ENCODE measurements at places on chromosomes 3 and 15. TPM values are rescaled to one million over a fixed set of nuclear protein-coding genes. Genes with fewer than 3 reads are reported as not detected.

DNA sequence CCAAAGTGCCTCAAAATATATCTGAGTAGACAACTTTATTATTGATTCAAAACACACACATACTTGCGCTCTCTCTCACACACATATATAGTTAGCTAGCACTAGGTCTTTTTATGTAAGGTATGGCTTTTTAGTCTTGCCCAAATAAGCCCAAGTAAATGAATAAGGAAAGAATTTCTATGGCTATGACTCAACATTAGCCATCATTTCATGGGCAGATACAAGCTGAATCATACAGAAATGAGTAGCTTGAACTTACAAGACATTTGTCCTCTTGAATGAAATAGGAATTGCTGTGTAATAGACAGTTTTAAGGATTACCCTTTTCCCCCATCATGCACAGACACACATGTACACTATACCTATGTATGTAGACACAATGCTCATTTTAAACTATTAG lies 4.9 kb downstream of the CADPS start:
- DNase-seq: peak; percentile 30
- peaks cover 8% of the 10 kb centered on the region for H3K4me1 ChIP-seq
- peaks cover 27% of the 10 kb centered on the region for H3K27me3 ChIP-seq
- no peaks in the 10 kb centered on the region for H3K36me3 ChIP-seq
- H3K4me3 ChIP-seq: no peak overlapping the region
- no peak overlapping the region for H3K27ac ChIP-seq

The ZPLD1 gene
- 0.22 TPM for total RNA-seq

GRCh38 chr15:90531147-90531546 lies 1.4 kb downstream of the CRTC3 start:
- H3K27me3 ChIP-seq: no peaks in the 10 kb centered on the region
- peak overlapping the region; percentile 86 for H3K4me3 ChIP-seq
- H3K4me1 ChIP-seq: peaks cover 42% of the 10 kb centered on the region
- no peak for DNase-seq
- peaks cover 11% of the 10 kb centered on the region for H3K36me3 ChIP-seq

DNA sequence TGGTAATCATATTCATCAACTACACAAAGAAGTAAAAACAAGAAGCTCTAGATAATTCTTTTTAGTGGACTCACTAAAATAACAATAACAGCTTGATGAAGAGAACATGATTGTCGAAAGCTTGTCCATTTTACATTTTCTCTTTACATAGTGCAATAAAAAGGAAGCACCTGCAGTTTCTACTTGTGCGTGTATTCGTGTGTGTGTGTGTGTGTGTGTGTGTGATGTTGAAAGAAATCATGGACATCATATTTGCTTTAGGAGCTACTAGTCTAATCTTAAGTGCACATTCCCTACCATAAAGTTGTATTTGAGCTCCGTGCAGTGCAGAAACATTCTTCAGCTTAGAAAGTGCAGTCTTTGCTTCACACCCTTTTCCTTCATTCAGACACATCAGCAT lies 288.8 kb downstream of the ZBTB20 start:
- no peak overlapping the region for H3K27ac ChIP-seq
- peaks cover 6% of the 10 kb centered on the region for H3K4me1 ChIP-seq
- H3K36me3 ChIP-seq: no peaks in the 10 kb centered on the region
- H3K4me3 ChIP-seq: no peak overlapping the region
- no peaks in the 10 kb centered on the region for H3K27me3 ChIP-seq

DNA sequence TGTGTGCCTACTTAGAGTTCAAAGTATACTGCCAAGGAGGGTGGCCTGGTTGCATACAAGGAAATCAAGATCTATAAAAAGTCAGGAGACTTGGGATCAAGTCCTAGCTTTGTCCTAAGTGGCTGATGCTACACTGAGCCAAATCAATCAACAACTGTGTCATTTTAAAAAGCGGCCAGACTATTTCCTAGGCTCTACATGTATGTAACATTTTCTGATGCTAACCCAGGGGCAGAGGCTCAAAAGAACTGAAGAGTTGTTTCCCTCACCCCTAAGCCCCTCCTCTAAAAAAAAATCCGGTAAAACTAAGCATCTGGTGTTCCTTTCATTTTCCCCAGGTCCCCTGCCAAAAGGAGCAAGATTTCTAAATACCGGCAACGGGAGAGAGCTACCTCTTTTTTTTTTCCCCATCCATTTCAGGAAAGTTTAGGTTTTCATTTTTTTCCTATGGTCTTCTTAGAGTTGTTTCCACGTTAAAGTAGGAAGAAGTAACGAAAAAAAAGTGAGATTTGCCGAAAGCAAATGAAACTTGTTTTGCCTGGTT lies 18.8 kb upstream of the CHD2 start:
- H3K4me3 ChIP-seq: peak overlapping the region; percentile 87
- no peaks in the 10 kb centered on the region for H3K27me3 ChIP-seq
- DNase-seq: no peak
- H3K27ac ChIP-seq: peak overlapping the region; percentile 98
- peaks cover 25% of the 10 kb centered on the region for H3K4me1 ChIP-seq

- H3K4me1 ChIP-seq: peaks cover 12% of the 10 kb centered on the region
- H3K36me3 ChIP-seq: no peaks in the 10 kb centered on the region
- peak overlapping the region; percentile 77 for H3K27ac ChIP-seq
- H3K27me3 ChIP-seq: no peaks in the 10 kb centered on the region
- peak overlapping the region; percentile 31 for H3K4me3 ChIP-seq
Measured at GRCh38 chr15:51982013-51982769, 10.6 kb upstream of the LEO1 start.

GRCh38 chr3:171348121-171348520 lies 112.1 kb downstream of the TNIK start:
- peak; percentile 53 for DNase-seq
- H3K27me3 ChIP-seq: no peaks in the 10 kb centered on the region
- H3K36me3 ChIP-seq: no peaks in the 10 kb centered on the region
- no peak overlapping the region for H3K27ac ChIP-seq
